Hepatic stellate cell (primary cell): ENCODE measurements at places on chromosomes 4 and X.

DNA sequence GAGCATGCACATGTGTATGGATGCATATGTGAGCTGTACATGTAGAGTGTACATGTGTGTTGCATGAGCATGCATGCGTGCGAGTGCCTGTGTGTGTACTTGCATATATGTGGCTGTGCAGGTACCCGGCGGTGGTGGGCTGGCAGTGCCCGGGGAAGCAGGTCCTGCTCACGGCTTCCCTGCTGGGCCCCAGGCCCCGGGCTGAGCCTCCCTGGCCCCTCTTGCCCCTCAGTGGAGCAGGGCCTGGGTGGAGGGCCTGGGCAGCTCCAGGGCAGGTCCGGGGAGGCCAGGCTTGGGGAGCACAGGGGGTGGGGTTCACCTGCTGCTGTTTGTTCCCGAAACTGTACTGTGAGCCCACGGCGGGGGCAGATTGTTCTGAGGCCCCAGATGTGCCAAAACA, 9.4 kb downstream of the NAT8L start:
- DNase-seq = no peak

DNA sequence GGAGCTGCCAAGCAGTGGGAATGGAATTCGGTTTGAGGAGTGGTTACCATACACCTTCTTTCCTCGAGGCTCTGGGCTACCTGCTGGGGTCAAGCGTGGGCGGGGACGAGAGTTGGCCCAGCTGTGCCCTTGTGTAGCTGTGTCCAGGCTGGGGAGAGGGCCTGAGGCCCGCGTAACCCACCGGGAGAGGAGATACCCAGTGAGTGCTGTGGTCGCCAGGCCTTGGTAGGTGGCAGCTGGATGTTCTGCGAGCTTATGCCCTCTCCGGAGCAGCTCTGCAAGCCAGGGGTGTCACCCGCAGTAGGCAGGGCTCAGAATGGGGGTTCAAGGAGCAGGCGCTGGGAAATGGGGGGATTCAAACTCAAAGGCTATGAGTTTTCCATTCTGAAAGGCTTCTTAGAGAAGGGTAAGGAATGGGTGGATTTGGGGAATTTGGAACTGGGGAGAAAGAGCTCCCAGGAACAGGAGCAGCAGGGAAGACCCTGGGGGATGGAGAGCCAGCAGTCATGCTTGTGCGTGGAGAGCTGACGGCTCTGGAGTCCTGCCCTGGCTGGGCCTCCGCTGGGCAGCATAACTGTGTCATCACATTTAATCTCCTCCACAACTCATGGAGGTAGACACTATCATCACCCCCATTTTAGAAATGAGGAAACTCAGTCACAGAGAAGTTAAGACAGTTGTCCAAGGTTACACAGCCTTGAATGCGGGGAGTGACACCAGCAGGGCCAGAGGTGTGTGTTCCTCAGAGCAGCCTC, 117.5 kb downstream of the SORCS2 start:
- no peak for DNase-seq

DNA sequence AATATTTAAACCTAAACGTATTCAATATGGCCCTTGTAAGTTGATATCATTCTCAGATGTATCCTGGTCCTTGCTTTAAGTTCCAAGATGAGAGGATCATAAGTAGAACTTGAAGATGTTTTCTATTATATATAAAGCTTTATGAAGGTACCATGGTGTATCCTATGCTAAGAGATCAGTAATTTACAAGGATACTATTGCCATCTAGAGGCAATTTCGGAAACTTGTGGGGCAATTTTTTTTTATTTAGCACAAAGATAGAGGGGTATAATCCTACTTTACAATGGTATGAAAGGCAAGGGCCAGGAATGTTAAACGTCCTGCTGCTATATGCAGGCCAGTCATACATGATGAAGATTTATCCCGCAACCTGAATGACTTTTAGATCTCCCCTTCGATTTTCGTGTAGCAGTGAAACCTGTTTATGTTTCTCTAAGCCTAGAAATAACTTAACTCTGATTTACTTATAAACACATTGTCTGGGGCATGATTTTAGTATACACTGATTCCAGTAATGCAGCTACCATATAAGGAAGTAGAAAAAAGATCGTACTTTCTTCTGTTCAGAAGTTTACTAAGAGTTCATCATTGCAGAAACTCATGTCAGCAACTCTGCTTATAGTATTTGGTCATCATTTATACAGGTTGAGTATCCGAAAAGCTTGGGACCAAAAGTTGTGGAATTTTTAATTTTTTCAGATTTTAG, 2.6 kb downstream of the SLC25A31 start:
- peak; percentile 46 for DNase-seq

- DNase-seq = no peak
These were observed 411.2 kb downstream of the DTHD1 start for GRCh38 chr4:36692586-36692985.

- DNase-seq = no peak
These were observed 516.5 kb upstream of the FTHL17 start for GRCh38 chrX:31588355-31588754.

- no peak for DNase-seq
These were observed 206.9 kb upstream of the HCCS start for GRCh38 chrX:10904220-10904619.

DNA sequence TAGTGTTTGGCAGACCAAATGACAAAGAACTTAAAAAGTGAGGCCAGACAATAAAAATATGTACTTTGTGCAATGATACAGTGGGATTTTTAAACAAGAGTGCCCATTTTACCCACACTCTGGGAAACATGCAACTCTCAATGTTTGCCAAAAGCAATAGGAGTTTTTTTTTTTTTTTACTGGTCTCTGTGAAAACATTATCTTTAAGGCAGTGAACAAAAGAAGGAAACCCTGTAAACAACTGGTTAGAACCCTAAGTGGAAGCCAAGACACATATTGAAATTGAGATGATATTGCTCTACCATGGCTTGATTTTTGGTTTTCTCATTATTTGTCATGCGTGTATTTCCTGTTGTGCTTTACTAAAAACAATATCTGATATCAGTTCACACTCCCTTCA, 67.2 kb upstream of the PPP3CA start:
- DNase-seq = no peak

DNA sequence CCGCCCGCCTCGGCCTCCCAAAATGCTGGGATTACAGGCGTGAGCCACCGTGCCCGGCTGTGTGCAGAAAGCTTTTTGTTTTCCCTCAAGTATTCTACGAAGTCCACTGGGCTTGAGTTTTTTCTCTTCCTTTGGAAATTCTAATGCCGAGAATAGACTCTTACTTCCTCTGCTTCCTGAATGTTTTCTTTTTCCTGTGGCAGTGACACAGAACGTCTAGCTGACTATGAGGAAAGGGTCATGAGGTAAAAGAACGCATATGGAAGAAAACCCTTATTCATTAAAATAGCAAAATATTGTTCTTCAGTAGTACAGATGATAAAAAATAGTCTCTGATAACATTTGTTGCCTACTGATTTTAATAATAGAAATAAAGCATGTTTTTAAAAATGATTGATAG, 4.9 kb upstream of the SLC25A4 start:
- no peak for DNase-seq

GRCh38 chr4:82865592-82865991, 25.4 kb downstream of the SEC31A start:
- peak; percentile 69 for DNase-seq

GRCh38 chrX:122445466-122445865, 738.6 kb upstream of the GRIA3 start:
- DNase-seq = no peak

GRCh38 chrX:1453951-1454785, 1.5 kb upstream of the ASMTL start:
- peak; percentile 74 for DNase-seq

DNA sequence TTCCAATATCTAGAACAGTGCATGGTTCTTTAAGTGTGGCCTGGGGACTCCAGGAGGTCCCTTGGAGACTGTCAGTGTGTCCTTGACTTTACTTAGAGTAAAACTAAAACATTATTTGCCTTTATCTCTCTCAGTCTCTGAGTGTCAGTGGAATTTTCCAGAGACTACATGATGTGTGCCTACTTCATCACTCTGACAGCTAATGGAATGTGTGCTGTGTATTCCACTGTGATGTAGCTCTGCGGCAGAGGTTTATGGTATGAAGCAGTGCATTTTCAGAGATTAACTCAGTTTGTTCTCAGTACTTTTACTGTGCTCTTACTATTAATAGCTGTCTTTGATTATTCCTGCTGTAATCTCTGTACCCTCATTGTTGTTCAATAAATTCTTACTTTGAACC, 85.6 kb downstream of the MANBA start:
- DNase-seq = peak; percentile 10

DNA sequence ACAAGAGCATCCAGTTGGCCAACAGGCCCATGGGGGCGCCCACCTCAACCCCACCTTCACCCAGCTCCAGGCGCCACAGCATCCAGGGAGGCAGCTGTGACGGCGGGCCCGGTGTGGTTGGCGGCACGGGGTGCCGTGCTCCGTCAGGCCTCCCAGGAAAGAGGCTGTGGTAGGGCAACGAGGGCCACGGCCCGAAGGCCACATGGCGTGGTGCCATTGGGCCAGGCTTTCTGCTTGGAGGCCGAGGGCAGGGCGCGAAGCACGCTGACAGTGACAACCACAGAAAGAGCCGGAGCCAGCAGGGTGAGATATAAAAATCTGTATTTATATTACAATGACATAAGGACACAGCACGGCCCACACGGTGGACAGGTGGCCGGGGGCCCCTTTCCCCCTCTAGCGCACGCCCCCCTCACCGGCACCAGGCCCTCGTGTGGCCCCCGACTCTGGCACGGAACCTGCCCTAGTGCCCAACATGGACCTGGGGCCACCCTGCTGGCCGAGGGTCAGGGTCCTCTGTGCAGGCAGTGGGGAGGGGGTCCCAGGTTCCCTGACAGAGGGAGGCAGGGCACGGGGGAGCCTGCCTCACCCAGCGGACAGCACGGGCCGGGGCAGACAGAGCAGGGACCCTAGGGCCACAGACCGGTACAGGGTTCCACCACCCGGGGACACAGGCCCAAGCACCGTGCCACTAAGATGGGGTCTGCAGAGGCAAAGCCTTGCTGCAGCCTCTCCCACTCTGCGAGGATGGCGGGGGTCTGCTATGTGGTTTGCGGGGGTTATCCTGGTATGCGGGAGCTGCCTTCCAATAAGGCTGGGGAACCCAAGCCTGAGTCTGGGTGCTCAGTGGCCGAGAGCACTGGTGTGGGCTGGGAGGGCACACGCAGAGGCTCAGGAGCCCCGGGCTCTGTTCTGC, 5.5 kb upstream of the HAUS3 start:
- peak; percentile 2 for DNase-seq

- DNase-seq = no peak
These were observed 68.7 kb upstream of the PRDX4 start for GRCh38 chrX:23598575-23598974.

DNA sequence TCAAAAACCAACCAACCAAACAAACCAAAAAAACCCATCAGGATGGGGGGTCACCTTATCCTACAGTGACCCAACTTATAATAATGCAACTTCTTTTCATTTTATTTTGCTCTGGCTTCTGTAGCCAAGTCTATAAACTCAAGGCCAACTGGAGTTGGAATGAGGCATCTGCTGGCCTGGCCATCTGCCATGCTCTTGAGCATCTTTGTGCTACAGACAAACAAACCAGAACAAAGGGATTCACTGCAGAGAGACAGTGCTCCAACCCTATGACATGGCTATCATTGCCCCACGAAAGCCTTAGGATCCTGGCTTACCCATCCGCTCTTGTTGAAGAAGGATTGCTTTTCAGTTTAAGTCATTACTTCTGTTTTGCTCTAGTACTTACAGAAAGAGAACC, 49.2 kb upstream of the SCRG1 start:
- no peak for DNase-seq

GRCh38 chr4:116064331-116064730, 950.9 kb upstream of the NDST4 start:
- no peak for DNase-seq

- DNase-seq = no peak
These were observed 339.0 kb upstream of the DDX53 start for GRCh38 chrX:22660756-22661155.

GRCh38 chrX:88903989-88904718, 157.1 kb downstream of the CPXCR1 start:
- DNase-seq = no peak

GRCh38 chr4:62162606-62163005, 962.5 kb downstream of the ADGRL3 start:
- DNase-seq = no peak

GRCh38 chr4:38381788-38382187, 282.2 kb upstream of the KLF3 start:
- no peak for DNase-seq

DNA sequence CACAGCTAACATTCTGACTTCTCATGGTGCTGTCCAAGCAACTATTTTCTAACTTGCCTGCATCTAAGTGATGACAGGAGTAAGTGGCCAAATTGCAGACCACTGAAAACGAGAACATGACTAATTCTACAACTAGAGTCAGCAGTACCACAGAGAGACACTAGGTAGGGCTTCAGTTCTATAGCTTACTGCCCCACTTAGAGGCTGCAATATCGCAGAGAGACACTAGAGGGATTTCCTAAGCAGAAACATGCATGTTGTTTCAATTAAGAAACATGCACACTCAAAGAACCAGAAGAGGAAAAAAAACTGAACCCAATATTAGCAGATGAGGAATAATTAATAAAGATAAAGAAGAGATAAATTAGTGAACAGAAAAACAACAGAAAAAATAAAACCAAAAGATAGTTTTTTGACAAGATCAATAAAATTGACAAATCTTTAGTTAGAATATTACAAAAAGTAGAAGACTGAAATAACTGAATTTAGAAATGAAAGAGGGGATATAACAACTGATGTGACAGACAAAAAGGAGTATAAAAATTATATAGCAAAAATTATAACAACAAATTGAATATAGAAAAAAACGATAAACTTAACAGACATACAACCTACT, 100.8 kb downstream of the SPIN4 start:
- DNase-seq = peak; percentile 8

GRCh38 chr4:109739547-109739946, 9.7 kb upstream of the PLA2G12A start:
- peak; percentile 11 for DNase-seq
